ENCODE measurements at places on chromosomes 11 and 22. TPM values are rescaled to one million over a fixed set of nuclear protein-coding genes. Genes with fewer than 3 reads are reported as not detected.

The PLEKHB1 gene
- 20.1 TPM for total RNA-seq

The LINC01488 gene
- total RNA-seq: not detected

The EMID1 gene
- total RNA-seq: 4.4 TPM

The RAB3IL1 gene
- 3.7 TPM for total RNA-seq

The CEP164 gene
- 19.2 TPM for total RNA-seq

The KRTAP5-11 gene
- total RNA-seq: not detected

The HBB gene
- 113 TPM for total RNA-seq

Measured in colonic mucosa (tissue), 4 donors.